NCI-H1105 treated with DMSO at 0.1 percent for 48 hours (cell line): ENCODE measurements at places on chromosomes 1 and 21.

DNA sequence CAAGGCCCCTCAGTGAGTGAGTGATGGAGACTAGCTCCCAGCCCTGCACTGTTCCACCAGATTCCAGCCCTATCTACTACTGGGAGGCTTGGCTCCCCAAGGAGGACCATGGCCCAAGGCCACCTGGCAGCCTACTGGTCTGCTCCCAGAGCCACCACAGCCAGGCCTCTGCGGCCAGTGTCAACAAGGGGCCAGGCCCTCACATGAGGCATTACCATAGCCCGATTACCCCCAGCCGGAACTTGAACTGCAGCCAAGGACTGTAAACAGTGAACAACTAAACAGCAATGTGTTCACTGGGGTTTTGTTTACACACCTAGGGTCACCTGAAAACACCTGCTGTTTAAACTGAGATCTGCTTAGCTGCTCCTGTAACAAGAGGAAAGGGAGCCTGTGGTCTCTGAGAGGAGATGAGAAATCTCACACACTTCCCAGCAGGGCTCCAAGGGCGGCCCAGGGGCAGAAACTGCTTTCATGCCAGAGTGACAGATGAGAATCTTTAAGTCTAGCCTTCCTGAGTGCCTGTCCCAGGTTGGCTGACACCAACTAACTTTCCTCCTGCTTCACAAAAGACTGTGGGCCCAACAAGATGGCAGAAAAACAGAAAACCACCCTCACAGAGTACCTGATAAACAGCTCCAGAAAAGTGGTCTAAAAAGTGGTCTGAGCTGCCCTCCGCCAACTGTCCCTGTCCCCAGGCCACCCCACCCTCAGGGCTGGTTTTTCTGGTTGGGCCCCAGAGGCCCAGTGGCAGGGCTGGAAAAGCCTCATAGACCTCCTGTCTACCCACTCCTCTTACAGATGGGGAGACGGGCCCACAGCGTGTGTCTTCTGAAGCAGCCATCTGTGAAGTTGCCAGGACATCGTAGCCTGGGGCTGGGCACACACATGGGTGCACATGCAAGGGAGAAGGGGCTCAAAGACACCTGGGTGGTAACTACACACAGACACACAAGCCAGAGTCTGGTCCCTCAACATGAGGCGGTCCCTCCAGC is 28.8 kb downstream of the MEF2D start:
- DNase-seq: peak; percentile 89

DNA sequence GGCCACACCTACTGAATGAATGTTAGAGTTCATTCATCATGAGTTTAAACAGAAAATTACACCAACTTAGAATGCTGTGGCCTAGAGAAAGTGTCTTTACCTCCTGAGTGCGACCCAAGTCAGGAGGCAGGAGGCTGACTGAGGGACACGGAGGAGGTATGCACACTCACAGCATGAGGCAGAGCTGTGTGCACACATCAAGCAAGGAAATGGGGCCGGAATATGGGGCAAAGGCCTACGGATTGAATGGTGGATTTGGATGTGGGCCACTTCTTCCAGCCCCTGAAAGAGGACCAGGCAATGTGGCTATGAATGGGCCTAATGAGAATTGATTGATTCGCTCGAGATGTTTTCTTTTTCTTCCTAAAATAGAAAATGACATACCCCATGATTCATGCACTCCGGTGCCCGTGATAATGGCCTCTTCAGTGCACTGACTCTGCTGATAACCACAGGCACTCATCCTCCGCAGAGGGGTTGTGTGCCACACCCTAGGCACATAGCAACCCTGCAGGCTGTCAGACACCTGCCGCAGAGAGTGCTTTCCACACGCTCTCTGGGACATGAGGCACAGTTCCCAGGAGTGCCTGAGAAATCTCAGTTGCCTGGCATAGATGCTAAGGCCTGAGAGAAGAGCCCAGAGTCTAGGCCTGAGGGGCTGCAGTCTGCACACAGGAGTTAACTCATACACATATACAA is 155.5 kb downstream of the GLUL start:
- DNase-seq: peak; percentile 65

DNA sequence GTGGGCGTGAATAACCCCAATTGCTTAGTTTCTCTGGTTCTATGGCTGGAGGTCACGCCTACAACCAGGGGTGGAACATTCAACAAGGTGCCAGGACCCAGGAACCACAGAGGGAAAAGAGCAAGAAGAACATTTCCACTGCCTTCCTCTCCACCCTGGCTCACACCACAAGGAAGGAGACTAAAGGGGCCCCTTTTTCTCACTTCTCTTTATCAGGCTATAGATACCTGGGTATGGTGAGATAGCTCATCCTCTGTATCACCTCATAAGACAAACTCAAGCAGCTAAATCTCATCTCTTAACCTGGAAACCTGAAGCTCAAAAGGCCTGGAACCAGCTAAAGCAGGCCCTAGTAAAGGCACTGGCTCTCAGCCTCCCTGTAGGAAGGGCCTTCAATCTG is 438.8 kb upstream of the OLFM3 start:
- no peak for DNase-seq

- DNase-seq: no peak
Measured at GRCh38 chr1:161784968-161785367, 18.8 kb downstream of the ATF6 start.

DNA sequence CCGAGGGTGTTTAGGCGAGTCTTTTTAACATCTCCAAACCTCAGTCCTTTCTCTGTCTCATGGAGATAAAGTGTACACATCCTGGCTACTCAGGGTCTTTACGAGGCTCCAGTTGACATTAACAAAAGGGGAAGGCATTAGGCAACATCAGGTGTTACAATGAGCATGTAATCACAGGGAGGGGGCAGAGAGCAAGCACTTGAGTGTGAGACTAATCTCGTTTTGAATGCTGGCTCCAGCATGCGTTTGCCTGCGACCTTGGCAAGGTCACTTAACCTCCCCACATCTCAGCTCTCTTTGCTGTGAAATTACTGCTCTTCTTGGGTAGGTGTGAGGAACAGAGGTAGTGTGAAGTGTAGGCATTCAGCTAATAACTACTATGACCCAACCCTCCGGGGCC is 3.1 kb downstream of the TNNT2 start:
- DNase-seq: peak; percentile 39

DNA sequence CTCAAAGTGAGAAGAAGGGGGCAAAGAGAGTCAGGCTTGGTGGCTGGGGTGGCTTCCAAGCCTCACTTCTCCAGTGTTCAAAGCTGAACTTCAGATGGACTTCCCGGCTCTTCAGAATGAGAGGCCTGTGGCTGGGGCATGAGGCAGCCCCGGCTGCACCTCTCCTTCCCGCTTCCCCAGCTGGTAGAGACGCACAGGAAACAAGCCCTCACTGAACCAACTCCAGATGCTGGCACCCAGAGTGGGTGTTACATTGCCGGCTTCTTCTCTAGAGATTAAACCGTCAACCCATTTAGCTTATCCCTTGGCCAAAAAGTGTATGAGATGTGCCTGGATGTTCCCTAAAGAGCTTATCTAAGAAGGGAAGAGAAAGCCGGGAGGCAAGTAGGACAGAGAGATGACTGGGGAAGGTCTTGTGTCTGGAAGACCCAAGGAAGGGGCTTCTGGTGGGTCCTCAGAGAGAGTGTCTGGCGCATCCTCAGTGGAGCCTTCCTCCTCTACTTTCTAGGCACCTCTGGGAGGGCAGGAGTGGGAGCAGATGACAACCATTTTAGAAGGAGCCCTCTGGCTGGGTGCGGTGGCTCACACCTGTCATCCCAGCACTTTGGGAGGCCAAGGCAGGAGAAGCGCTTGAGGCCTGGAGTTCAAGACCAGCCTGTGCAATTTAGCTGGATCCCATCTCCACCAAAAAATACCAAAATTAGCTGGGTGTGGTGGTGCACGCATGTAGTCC is 2.0 kb downstream of the ADAMTSL4 start:
- no peak for DNase-seq

DNA sequence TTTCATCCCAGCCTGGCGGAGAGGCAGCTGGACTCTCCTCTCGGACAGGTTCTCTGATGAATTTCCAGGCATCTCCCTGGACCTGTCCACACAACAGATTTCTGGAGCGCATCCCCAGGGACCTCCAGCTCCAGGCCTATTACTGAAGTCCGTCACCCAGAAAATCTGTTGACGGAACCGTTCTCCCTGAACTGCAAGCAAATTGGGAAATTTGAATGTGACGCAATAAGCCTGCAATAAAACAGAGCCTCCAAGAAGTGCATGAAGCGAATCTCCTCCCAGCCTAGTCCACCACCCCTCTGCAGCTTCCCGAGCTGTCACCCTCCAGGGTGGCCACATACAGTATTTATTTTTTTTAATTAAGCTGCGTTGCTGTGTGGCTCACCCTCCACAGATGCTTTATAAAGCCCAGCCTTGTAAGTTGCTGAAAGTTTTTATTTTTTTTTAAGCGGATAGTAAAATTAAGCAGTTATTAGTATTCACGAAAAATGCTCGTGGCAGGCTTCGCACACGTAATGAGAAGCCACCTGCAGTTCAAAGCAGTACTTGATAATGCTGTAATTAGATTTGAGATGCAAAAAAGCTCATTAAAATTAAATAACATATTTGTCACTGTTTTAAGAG is 173.3 kb downstream of the CAMTA1 start:
- no peak for DNase-seq

- DNase-seq: no peak
Measured at GRCh38 chr1:89429062-89429461, 65.2 kb downstream of the GBP6 start.

GRCh38 chr1:165994107-165994506 is 166.7 kb downstream of the UCK2 start:
- no peak for DNase-seq

- peak; percentile 56 for DNase-seq
Measured at GRCh38 chr1:209823143-209824041, 4.4 kb upstream of the UTP25 start.

GRCh38 chr1:228778961-228779360 is 43.7 kb downstream of the RHOU start:
- DNase-seq: no peak

- DNase-seq: no peak
Measured at GRCh38 chr1:16158025-16158424, 2.2 kb upstream of the EPHA2 start.

DNA sequence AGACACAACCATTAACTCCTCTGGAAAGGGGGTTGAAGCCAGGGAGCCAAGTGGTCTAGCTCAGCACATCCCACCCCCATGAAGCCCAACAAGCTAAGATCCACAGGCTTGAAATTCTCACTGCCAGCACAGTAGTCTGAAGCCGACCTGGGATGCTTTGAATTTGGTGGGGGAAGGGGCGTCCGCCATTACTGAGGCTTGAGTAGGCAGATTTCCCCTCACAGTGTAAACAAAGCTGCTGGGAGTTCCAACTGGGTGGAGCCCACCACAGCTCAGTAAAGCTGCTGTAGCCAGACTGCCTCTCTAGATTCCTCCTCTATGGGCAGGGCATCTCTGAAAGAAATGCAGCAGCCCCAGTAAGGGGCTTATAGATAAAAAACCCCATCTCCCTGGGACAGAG is 193.5 kb downstream of the GPATCH2 start:
- no peak for DNase-seq

DNA sequence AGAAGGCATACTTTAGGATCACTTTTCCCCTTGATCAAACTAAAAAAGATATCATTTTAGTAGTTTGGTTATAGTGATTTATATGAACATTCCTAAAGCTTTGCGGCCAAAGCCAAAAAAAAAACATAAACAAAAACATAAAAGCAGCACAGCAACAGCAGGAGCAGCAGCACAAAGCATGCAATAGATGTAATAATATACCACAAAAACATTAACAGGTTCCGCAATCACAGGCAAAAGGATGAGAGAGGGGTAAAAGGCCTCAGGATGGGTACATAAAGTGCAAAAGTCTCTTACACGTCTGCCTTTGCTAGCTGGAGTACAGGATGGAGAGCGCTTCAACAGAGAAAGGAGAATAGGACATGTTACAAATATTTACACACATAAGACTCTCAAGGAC is 119.0 kb downstream of the COQ8A start:
- DNase-seq: no peak

- no peak for DNase-seq
Measured at GRCh38 chr1:220344745-220345144, 72.5 kb upstream of the RAB3GAP2 start.

DNA sequence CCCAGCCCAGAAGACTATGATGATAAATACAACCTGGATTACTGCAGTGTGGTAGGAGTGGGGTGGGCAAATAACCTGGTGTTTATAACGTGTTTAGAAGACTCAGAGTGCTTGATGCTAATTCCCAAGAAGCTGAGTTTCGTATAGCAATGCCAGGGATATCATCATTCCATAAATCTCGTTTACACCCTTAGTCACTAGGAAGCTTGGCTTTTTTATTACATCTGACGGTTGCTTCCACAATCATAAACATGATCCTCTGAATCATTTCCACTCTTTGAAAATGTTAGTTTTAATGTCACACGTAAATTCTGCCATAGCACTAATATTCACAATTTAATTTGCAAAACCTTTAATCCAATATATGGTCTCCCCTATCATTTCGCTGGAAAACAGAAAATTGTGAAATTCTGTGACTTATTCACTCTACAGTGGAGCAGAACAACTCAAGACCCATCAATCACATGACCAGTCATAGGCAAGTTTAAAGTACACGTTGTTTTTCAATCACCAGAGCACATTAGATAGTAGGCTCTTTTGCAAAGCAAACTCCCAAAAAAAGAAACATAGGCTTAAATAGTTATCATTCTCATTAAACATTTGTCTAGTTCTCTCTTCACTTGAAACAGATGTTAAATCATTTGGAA is 321.0 kb downstream of the LTN1 start:
- no peak for DNase-seq

DNA sequence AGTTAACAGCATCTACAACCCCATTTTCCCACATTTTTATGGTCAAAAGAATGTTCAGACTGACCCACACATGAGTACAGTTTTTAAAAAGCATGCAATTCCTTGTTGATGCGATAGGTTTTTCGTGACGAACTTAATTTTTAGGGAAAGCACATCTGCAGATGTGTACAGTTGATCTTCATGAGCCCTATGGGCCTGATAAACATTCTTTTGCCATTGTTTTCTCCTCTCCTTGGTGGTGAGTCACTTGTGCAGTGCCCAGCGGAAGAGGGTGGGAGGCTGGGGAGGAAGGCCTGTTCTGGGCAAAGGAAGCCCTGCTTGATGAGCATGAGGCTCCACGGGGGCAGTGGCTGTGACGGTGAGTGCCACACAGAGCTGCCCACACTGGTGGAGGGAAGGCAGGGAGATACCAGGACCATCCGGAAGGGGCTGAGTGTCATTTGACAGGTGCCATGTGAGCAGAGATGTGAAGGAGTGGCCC is 5.3 kb downstream of the ARF1 start:
- no peak for DNase-seq

GRCh38 chr1:99674115-99675064 is 28.5 kb downstream of the PALMD start:
- peak; percentile 76 for DNase-seq
